ENCODE measurements at places on chromosomes 5 and 9.

DNA sequence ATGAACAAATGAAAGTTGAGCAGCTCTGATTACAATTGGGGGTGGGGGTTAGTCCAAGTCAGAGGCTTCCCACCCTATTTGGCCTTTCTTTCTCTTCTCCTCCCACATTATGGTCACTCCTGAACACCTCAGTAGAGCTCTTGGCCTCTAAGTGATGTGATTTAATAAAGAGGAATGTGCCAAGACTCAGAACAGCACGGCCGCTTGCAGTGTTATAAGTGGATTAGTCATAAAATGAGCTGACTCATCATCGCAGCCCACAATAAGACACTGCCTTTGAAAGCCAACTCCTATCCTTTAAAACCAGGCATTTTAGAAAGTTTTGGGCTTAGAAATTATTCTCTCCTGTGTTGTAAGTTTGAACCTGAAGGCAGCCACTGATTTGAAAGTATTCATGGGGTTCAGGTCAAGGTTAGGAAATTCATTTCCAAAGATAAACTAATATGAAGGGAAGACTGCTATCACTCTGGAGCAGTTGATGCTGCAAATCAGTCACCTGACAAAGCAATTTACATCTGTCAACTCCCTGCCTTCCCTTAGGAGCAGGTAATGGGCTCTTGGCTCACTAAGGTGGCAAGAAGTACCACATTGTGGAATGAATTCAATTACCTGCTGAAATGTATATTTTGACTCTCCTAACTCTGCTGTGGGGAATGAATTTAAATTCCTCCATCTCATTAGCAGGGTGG lies 283.6 kb upstream of the NMUR2 start:
- DNase-seq: no peak

- DNase-seq: no peak
Observed at GRCh38 chr9:69331444-69331843, 6.4 kb downstream of the ENTREP1 start.

DNA sequence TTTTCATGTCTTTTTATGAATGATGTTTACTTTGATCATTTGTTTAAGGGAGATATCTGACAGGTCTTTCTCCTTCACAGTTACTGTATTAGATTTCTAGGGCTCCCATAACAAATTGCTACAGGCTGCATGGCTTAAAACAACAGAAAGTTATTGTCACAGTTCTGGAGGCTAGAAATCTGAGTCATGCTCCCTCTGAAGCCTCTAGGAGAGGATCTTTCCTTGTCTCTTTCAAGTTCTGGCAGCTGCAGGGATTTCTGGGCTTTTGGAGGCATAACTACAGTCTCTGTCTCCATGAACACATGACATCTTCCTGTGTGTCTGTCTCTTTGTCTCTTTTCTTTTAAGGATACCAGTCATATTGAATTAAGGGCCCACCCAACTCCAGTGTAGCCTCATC lies 557.3 kb upstream of the SEMA6A start:
- no peak for DNase-seq

DNA sequence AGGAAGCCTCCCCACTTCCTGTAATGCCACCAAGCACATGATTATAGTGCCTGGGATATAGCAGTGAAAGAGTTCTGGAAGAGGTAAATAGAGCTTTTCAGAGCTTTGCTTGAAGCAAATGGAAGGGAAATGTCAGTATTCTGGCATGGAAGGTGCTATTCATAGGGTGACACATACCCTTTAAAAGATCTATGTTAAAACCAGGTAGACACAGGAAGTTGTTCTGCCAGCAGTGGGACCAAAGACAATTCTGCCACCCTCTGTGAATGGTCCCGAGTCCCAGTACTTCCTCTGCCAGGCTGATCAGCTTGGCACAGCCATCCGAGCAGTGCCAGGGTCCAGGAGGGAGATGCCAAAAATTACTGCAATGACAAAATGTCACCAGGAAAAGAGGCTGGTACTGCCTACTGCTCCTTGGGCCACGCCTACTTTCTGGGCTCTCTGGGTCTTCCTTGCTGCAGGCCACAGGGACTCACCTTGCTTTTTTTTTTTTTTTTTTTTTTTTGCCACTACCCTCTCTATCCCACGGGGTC lies 26.7 kb downstream of the GARNL3 start:
- no peak for DNase-seq

DNA sequence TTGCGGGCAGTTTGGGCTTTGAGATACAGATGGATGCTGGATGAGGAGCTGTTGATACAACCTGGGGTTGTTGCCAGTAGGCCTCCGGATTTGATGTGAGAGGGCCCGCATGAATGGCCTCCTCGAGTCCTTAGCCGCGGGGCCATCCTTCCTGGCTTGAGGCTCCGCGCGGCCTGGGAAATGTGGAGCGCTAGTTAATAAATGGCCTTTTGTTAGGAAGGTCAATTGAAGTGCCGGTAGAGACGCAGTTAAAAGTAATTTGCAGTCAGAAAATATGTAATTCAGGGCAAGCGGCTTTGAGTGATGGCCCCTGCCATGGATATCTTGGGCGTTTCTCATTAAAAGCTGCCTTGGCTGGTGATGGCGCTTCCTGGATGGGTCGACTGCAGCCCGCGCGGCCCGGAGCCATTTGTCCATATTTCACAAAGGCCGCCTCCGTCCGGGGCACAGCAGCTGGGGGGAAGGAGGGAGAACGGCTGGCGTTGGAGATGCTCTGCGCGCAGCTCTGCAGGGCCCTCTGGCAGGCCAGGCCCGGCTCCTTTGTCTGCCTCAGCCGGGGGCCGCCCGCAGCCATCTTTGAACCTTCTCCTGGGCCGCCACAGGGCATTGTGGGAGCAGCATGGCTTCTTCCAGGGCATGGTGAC lies 11.2 kb downstream of the MVB12B start:
- no peak for DNase-seq
